ENCODE measurements at places on chromosomes 4 and X. TPM values are rescaled to one million over a fixed set of nuclear protein-coding genes. Genes with fewer than 3 reads are reported as not detected.

GRCh38 chr4:2817701-2818350 is 24.9 kb downstream of the SH3BP2 start:
- DNase-seq: peak; percentile 15

DNA sequence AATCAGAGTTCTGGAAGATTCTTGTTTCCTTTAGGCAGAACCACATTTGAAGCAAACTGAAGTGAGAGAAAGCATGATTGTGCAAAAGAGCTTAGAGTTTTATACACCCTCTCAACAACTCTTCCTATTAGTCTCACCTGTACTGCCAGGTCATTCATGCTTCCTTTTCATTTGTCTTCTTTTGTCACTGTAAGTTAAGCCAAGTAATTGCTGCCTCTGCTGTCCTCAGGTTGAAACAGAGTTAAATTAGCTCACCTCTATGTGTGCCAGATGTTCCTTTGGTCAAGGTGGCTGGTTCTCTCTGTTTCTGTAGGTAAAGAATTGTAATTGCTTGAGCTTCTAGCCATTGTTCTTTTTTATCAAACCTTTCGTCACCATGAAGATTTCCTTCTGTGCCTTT is 41.1 kb upstream of the HPGD start:
- DNase-seq: no peak

Gene TDO2
- 2.5 TPM for polyA plus RNA-seq

DNA sequence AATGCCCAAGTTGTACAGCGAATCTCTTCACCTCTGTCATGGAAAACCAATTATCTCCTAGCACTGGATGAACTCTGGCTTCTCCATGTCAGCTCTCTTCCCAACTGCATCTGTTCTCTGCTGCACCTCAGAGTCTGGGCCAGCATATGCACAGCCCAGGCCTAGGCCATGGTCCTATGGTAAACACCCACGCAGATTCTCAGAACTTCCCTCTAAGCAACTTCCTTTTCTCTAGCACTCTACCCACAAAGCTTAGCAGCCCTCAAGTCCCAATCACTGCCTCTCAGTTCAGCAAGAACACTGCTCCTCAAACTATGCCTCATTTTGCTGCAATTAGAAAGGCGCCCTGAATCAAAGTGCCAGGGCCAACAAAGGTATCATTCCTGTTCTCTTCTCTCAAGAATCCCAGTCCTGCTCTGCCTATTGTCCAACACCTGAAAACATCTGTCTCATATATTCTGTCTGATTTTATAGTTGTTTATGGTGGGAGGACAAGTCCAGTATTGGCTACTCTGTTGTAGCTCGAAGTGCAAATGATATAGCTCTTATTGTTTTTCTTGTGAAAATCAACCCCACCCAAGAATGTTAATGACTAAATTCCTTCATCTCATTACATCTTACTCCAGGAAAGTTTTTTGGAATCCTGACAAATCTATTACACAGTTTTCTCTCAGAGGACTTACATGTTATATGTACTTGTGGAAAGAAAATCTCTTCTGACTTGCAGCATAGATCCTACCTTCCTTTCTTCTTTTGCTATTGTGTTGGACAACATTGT is 85.4 kb downstream of the DCHS2 start:
- DNase-seq: no peak

DNA sequence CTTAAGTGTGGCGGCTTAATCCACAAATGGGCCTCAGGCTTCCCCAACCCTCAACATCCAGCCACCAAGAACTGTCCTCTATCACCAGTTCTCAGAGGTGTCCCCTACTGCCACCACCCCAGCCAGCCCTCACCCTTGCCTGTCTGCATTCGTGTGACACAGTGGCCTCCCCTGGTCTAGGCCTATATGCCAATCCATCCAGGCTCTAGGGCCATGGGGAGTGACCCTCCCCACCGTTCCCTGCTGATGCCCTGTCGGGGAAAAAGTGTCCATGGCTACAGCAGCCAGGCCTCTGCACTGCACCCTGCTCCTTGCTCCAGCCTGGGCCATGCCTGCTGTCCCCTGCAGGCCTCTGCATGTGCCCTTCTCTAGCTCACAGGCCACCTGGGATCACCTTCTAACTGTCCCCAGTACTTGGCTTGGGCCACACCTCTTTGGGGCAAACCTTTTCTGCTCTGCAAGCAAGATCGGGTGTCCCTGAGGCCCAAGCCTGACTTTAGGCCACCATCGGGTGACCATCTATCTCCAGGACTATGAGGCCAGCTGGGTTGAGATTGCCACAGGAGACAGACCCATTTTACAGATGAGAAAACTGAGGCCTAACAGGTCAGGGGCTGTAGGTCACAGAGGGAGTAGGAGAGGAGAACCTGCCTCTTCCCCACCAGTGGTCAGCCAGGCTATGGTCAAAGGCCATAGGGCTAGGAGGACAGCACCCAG is 75.8 kb downstream of the JAKMIP1 start:
- DNase-seq: no peak

GRCh38 chr4:56653461-56654237 is 27.4 kb downstream of the HOPX start:
- no peak for DNase-seq

GRCh38 chrX:53571494-53571893 is 115.0 kb downstream of the HUWE1 start:
- DNase-seq: no peak

- DNase-seq: no peak
Observed at GRCh38 chr4:141037446-141037845, 95.8 kb downstream of the RNF150 start.

GRCh38 chr4:2671267-2671895 is 84.8 kb downstream of the TNIP2 start:
- no peak for DNase-seq

DNA sequence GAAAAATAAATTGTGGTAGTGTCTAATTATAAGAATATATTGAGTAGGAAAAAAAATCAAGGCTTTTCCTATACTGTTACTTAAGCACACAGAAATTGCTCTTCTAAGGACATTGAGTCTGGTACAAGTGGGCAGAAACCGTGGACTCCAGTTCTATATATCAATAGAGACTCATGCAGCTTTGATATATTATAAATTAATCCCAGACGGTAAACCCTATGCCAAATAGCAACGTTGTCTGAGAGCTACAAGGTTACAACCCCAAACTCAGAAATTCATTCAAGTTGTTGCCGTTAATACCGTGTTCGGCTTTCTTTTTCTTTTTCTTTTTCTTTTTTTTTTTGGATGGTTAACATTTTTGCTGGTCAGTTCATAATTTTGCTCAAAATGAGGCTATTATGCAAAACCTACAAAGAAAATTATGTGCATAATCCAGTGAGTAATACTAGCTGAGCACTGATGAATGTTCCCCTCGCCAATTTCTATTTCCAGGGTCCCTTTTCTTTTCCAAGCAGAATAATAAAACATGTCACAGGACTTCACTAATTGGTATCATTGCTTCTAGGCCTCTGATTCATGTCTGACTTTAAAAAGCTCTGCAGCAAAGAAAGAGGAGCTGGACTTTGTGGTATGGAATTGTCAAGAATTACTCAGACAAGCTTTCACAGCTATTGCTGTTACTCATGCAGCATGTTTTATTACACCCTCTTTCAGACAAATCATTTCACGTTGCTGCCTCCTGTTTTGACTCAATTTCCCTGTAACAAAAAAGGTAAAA is 737.7 kb downstream of the NLGN4X start:
- DNase-seq: no peak

Gene PNMA6A
- 2.9 TPM for polyA plus RNA-seq

GRCh38 chr4:20528508-20528907 is 171.8 kb upstream of the PACRGL start:
- no peak for DNase-seq

Gene SLITRK4
- 2.0 TPM for polyA plus RNA-seq

GRCh38 chr4:187436251-187436650 is 559.3 kb upstream of the ZFP42 start:
- DNase-seq: no peak

- peak; percentile 73 for DNase-seq
Observed at GRCh38 chr4:111943796-111944203, 201.5 kb upstream of the FAM241A start.

- DNase-seq: no peak
Observed at GRCh38 chr4:32748061-32748460, 2027.9 kb downstream of the PCDH7 start.

GRCh38 chrX:114267142-114267541 is 316.7 kb upstream of the HTR2C start:
- DNase-seq: no peak

DNA sequence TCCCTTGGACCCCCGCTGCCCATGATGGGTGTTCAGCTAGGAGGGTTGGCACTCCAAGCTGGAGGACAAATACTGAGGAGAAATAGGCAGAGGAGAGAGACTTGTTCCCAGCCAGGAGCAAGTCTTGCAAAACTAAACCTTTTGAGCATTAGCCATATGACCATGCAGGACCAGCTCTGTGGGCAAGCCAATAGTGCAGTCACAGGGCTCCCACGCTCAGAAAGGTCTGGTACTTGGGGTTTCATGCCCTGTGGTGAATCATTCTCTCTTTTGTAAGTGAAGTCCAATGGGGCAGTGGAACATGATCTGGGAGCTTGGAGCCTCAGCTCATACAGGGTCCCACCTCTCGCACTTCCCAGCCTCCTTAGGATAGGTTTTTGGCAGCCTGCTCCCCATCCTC is 300.9 kb downstream of the BCOR start:
- DNase-seq: no peak

DNA sequence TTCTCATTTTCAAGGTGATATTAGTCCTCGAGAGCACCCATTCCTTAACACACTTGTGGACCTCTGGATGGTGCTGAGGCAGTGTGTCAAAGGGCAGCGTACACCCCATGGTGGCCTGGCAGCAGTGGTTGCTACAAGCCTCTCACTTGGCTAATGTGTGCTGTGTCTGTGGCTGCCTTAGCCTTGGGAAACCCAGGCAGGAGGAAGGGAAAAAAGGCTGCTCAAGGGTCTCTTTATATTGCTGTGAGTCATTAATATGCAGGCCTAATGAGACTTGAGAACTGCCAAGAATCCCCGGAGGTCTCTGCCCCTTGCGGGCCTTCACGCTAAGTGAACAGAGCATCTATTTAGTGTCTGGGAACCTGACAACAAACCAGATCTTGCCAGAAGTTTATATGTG is 7.0 kb downstream of the PCDH10 start:
- DNase-seq: no peak

Gene LPAR4
- polyA plus RNA-seq: not detected

Gene SCML2
- polyA plus RNA-seq: 14.5 TPM

DNA sequence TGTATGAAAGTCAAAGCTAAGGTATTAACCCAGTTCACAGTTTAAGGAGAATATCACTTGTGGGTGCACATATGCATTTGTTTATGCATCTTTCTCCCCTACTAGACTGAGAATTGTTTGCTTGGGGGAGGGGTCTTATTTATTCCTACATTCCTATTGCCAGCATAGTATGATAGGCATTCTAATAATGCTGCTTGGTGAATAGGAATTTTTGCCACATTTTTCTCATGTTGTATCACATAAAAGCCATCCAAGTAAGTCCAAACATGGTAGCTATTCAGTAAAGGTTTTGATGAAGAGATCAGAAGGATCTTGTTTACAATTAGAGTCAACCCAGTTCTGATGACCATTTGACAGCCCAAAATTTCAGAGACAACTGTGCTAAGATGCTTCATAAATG is 48.6 kb downstream of the ASB9 start:
- no peak for DNase-seq

Gene ADGRL3
- polyA plus RNA-seq: 2.4 TPM

DNA sequence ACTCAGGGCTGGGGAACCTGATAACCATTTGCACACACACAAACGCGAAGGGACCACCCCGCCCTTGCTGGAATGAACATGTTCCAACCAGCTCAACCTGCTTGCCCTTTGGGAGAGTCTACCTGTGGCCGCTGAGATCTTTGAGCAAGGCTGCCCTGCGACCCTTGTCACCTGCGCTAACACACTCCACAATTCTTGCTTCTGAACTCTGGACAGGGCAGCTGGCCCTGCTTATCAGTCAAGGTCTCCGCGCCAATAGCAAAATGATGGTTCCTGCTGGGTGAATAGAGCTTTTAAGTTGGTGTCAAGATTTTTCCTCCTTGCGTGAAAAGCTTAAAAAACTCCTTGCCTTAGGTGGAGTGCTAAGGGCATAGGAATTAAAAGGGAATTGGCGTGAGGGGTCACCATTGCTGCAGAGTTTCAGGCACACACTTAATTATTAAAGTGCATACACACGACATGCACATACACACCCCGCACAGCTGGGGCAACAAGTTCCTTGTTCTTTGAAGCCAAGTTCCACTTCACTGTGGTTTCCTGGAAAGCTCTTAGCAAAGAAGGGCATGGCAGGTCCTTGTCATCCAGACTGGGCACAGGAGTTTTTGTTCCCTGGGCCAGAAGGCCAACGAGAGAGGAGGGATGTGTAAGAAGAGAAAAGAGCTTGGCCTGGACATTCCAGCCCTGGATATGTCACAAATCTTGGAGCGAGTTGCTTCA is 207.7 kb downstream of the STIM2 start:
- no peak for DNase-seq

GRCh38 chr4:37765741-37766140 is 60.7 kb upstream of the PGM2 start:
- no peak for DNase-seq

Data from cardiac muscle cell (in vitro differentiated cells and primary cell).